ENCODE measurements at places on chromosomes 11 and 22.

DNA sequence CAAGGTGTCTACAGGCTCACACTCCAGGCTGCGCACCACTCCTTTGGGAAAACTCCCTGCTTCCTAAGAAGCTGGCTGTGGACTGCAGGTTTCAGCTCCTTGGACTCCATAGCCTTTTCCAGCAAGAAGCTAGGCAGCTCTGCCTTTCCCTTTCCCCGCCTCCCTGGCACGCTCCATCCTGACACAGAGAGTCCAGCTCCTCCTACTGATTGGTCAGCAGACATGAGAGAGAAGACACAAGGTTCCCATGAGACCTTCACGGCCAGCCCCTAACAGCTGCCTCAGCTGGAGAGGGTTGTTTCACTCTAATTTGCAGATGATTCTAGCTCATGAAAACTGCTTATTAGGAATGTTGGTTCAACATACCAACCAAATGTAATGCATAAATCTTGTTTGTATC, 27.6 kb downstream of the TENM4 start:
- DNase-seq = no peak

DNA sequence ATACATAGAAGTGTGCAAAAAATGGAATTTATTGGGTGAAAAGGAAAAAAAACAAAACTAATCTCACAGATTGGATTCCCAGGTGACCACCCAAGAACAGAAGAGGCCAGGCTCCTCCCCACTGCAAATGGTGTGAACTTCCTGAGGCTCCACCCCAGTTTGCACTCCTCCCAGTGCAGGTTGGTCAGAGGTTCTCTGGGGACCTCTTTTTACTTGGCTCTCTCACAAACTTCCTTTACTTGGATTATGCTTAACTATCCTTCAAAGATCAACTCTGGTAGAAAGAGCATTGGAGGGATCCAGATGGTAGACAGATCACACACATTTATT, 138.9 kb upstream of the CCDC90B start:
- DNase-seq = no peak

DNA sequence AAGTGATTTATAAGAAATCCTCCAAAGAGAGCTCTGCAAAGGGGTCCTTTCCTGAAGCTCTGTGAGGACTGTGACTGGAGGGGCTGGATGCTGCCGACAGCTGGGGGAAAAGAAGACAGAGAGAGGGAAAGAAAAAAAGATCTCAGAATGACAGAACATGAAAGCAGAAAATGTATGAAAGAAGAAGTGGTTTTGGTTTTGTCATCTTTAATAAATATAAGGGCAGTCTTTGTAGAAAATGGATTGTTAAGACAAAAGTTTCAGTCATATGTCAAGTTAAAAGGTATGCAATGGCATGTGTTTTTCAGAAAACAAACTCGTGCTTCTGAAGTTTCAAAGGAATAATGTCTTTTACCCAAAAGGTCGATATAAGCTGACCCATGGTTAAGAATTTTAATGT, 105.5 kb downstream of the CCDC83 start:
- no peak for DNase-seq

DNA sequence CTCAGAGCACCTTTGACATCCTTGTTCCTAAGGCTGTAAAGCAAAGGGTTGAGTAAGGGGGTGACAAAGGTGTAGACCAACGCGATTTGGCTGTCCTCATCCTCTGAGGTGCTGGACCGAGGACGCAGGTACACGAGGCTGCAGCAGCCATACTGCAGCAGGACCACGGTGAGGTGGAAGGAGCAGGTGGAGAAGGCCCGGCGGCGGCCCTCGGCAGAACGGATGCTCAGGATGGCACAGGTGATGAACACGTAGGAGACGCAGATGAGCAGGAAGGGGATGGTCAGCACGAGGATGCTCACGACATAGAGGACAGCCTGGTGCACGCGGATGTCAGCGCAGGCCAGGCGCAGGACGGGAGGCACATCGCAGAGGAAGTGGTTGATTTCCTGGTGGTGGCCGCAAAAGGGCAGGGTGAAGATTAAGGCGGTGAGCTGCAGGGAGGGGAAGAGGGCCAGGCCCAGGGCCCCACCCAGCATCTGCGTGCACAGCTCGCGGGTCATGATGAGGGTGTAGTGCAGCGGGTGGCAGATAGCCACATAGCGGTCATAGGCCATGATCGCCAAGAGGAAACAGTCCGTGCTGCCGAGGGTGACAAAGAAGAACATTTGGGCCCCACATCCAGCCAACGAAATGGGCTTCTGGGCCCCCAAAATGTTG, 632 bp downstream of the OR10Q1 start:
- no peak for DNase-seq
